Naive thymus-derived CD8-positive, alpha-beta T cell (primary cell): ENCODE measurements at places on chromosomes 6 and 20.
A peak's percentile ranks its signal among the peaks of the same experiment; 100 is the strongest.

GRCh38 chr6:10613723-10614122 is 80.7 kb downstream of the C6orf52 start:
- DNase-seq: no peak

DNA sequence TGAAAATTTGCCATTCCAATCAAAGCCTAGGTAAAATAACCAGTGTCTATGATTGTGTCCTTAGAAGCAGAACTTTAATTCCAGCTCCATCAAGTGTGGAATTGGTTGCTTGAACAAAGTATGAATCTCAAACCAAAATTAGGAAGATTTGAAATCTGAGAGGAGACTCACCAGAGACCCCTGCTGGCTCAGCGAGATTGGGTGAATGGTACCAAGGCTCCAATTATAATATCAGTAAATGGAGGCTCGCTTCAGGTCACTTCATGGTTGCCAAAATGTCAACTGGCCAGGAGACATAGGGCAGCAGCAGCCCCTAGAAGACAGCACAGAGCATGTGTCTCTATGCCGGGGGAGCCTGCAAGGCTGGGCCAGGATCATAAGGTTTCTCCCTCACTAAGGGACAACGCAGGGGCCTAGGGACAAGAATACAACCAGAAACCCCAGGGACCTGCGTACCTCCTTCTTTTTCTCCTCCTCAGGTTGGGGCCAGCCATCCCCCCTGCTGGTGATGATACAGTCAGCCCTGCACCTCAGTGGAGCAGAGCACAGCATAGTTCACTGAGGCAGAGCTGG is 14.0 kb downstream of the RBL1 start:
- DNase-seq: peak; percentile 28

DNA sequence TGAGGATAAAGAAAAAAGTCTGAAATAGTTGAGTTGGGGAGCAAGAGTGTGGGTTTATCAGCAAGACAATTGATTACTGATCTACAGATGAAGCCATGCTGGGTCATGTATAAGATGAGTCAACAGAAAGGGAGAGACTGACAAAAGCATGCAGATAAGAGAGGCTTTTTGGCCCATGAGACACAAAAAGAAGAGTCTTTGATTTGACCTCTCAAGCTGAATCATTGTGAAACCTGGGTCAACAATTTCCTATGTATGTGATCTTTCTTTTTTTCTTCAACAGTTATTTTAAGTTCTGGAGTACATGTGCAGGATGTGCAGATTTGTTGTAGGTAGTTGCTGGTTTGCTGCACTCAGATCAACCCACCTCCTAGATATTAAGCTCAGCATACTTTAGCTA is 15.9 kb downstream of the RIMS1 start:
- no peak for DNase-seq

DNA sequence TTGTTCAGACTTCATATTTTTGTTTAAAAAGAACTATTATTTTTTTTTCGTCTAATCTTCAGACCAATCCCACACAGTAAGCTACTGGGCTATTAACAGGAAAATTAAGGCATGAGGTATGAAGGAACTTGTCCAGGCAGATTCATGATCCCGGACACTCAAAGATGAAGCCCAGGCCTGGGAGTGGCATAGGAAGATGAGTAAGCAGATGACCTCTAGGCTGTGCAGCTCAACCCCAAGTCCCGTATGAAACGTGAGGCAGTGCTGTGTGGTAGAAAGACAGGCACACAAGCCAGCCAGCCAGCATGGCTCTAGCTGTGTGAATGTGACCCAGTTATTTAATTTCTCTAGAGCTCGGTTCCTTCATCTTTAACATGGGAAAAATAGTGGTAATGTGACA is 231.9 kb downstream of the CLIC5 start:
- DNase-seq: no peak

DNA sequence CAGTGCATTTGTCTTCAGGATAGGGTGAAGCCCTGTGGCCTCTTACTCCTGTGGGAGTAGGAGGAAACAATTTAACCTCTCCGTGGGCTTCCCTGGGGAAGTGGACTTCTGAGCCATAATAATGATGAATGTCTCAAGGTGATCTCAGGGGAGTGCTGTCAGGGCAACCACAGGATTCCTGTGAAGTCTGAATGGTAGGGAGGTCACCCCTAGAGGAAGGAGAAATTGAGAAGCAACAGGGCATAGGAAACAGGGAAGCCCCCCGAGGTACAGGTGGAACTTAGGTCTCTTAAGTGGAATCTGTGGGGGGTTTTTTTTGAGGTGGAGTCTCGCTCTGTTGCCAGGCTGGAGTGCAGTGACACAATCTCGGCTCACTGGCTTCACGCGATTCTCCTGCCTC is 26.9 kb downstream of the STK35 start:
- no peak for DNase-seq

GRCh38 chr6:2938004-2938631 is 33.2 kb downstream of the SERPINB6 start:
- DNase-seq: no peak

- no peak for DNase-seq
Measured at GRCh38 chr6:19837511-19838441, 606 bp downstream of the ID4 start.

GRCh38 chr20:50344232-50345071 is 153.8 kb downstream of the CEBPB start:
- DNase-seq: no peak

GRCh38 chr20:23155141-23155590 is 69.0 kb upstream of the CD93 start:
- DNase-seq: no peak

DNA sequence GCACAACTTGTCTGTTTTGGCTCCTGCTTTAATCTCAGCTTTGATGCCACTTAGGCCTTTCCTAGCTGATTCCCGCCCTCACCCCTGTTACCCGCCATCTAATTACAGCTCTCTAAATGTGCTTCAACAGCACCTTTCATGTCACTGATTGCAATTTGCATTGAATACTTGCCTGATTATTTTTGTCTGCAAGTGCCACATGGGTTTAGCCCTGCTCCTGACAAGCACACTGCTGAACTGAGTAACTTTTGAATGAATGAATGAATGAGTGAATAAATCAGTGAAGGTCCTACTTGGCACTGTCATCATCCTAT is 591 bp upstream of the DCBLD1 start:
- DNase-seq: no peak

- DNase-seq: peak; percentile 15
Measured at GRCh38 chr6:33828764-33829731, 25.2 kb upstream of the MLN start.

DNA sequence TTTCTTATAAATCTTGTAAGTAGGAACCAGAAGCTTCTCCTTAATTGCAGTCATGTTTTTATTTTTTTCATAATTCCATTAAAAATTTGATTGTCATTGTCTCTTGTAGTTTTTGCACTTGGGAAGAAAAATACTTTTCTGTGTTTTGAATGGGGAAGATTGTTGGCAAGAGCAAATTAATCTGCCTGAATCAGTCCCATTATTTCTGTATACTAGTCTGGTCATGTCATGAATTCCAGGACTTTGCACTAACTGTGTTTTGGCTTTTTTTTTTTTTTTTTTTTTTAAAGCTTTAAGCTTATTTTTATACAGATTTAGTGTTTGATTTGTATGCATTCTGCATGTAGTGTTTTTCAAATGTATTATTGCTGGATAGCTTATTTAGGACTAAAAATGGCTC is 47.6 kb downstream of the RALGAPB start:
- no peak for DNase-seq

DNA sequence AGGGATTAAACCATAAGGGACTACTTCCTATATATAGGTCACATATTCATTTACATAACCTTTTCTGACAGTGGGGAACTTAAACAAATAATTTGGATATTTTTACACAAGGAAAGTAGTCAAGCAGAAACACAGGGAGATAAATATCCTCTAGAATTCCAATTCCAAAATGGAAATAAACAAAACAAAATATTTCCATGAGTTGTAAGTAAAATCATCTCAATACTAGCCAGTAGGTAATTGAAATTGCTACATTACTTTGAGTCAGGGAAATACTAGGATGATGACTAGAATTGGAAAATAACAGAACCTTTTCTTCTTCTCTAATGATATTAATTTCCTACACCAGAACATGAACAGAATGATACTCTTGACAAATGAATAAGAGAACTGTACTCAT is 1308.1 kb upstream of the GJE1 start:
- no peak for DNase-seq

GRCh38 chr6:148738946-148739821 is 7.6 kb upstream of the UST start:
- DNase-seq: no peak

DNA sequence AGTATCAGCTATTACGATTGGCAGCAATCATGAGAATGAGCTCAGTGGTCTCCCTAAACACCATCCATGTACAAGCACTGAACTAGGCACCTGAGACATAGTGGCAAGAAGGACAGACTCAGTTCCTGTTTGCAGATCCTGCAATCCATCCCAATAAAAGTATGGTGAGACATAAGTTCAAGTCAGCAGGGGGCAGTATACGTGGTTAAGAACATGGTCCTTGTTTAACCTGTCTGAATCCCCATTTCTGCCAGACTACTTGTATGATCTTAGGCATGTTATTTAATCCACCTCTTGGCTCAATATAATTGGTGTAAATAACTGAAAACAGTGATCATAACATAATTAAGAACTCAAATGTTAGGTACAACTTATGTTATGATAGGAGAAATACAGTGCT is 33.2 kb upstream of the PNISR start:
- no peak for DNase-seq

GRCh38 chr6:88958842-88959241 is 4.6 kb downstream of the RNGTT start:
- DNase-seq: no peak

DNA sequence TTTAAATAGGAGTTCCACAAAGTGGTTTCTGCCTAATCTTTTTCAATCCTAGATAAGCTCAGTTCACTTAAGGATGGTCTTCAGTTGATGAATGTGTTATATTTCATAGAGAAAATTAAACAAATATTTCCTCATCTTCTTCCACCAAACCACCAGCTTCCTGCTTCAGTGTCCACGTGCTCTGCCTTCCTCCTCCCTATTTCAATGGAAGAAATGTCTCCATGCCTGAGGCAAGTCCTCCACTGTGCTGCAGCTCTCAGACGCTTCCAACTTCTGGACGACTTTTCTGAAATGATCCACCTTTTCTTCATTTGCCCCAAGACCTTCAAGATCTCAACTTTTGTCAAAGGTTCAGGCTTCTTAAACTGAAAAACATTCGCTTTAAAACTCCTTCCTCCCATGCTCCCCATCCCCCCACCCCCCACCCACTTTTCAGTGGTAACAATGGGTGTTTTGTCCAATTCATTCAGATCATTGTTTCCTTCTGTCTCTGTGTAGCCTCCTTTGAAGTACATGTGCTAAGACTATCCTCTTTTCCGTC is 25.3 kb upstream of the FABP7 start:
- DNase-seq: no peak

- no peak for DNase-seq
Measured at GRCh38 chr6:135464634-135465033, 32.9 kb downstream of the AHI1 start.

DNA sequence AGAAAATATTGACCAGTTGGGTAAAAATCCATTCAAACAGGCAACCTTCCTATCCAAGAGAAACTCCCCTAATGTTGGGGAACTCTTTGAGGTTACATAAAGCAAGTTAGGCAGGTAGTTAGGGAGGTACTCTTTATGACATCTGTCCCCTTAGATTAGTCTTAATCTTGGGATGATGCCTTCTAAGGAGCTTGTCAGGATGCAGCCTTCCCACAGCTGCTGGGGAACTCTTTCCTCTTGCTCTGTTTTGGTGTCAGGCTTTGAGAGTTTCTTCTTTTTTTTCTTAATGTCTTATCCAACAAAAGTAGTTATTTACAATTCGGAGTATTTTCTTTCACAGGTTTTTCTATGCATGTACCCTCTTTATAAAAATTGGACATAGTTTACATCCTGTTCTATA is 194.8 kb downstream of the CDKAL1 start:
- no peak for DNase-seq

GRCh38 chr6:34232901-34233300 is 3.8 kb upstream of the HMGA1 start:
- no peak for DNase-seq
